Muscle of leg (tissue), 16 donors: ENCODE measurements at places on chromosomes 5 and 9. TPM values are rescaled to one million over a fixed set of nuclear protein-coding genes. Genes with fewer than 3 reads are reported as not detected.

The SH3TC2 gene
- 2.3 TPM for total RNA-seq

The CCDC192 gene
- 0.18 TPM for total RNA-seq

The LCN1 gene
- not detected for total RNA-seq

The FAM153A gene
- total RNA-seq: 0.31 TPM

The PCDH12 gene
- 19.8 TPM for total RNA-seq

The COL5A1 gene
- 330 TPM for total RNA-seq

The CRHBP gene
- 1.2 TPM for total RNA-seq

The GOLPH3 gene
- total RNA-seq: 40.3 TPM

The PCDHA3 gene
- 0.18 TPM for total RNA-seq

The PCDHGB2 gene
- 1.5 TPM for total RNA-seq

The SLC4A9 gene
- total RNA-seq: 0.04 TPM

DNA sequence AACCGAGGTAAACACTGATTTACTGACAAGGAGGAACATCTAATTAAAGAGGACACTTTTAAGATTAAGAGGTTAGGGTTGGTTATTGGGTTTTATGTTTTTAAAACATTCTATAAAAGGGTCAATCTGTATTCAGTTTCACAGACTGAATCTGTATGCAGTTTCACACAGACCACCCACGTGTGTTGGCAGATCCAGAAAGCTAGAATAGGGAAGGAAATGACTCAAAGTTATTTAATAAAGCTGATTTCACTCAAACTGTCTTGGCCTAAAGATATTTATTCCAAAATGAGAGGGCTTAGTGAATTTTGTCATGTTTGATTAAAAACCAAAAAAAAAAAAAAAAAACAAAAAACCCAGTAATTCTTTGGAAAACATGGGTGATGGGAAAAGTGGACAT is 140.2 kb downstream of the SLC24A2 start:
- peak; percentile 27 for DNase-seq

GRCh38 chr5:89229331-89230070 is 346.5 kb upstream of the MEF2C start:
- DNase-seq: no peak

DNA sequence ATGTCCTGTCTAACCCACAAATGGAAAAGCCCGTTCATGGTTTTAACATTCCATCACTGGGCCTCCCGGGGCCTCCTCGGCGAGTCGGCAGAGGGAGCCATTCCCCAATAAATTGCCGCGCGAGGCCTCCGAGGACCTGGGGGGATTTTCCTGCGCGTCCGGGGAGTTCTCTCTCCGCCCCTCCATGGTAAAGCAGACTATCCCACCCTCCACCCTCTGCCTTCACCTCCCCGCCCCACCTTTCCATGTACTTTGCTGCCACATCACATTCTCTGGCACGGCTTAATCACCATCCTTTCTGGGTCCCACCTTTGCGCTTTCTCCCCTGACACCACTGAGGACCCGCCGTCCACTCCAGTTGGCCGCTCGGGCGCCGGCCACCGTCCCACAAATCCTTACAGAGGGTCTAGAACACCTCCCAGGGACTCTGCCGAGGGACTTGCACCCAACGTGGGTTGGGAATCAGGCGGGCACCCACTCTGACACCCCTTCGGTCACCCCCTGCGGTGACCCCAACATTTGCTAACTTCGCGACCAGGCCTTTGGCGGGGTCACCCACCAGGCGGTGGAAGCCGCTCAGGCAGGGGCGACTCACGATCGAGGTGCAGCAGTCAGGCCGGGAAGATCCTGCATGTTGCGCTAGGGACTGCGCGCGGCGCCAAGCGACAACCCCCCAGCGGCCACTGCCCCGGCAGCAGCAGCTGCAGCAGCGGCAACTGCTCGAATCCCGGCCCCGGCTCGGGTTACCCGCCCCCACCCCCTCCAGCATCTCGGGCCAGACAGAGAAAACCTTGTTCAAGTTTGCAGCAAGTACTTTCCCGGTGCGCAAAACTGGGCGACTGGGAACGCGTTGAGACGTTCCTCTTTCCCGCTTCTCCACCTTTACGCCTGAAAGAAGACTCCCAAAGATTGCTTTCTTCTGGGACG is at the start of gene MEGF10:
TSS of gene MEGF10 (plus strand) at position 778 of the 927 bp plus-strand sequence. CDS start 40,513 bp downstream, outside the sequence.
- peak; percentile 89 for DNase-seq

GRCh38 chr9:28207657-28208056 is 634.4 kb upstream of the C9orf72 start:
- peak; percentile 33 for DNase-seq

GRCh38 chr5:6087576-6087975 is 290.8 kb downstream of the MED10 start:
- no peak for DNase-seq

DNA sequence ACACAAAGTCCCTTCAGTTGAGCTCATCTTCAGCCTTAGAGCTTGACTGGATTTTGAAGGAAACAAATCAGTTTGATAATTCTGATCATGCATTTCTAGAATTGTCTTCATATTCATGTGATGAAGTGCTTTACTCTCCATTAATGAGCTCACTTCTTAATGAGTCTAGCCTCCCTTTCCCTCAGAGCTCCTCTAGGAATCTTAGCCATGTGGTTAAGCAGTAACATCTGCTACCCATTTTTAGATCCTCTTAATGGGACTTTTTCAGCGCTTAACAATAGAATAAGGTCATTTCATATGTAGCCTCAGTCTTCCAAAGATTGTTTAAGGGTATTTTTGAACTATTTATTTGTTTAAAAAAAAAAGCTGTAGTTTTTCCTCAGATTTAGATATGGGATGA is 36.9 kb upstream of the LURAP1L start:
- DNase-seq: no peak

- no peak for DNase-seq
These were observed 444.8 kb downstream of the ARHGEF28 start for GRCh38 chr5:74070766-74071165.

GRCh38 chr5:133870661-133871060 is 97.8 kb downstream of the C5orf15 start:
- DNase-seq: peak; percentile 22

GRCh38 chr5:80090884-80091166 is 55.7 kb downstream of the THBS4 start:
- DNase-seq: no peak

GRCh38 chr5:181114284-181114843 is 16.6 kb downstream of the OR2V1 start:
- DNase-seq: no peak

DNA sequence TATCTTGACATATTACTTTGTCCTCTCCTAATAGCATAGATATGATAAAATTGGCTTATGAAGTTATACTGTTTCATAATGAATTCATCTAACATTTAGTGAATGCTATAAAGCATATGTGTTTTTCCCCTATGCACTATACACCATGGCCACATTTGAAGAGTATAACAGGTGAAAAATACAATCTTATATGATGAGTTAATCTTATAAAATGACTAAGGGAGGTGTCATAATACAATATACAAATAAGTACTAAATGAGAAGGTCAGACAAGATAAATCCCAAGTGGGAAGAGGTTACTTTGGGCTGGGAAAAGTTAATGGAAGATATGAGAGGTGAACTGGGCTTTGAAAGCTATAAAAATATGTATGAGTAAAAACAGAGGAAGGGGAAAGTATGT is 174.4 kb downstream of the PCSK1 start:
- no peak for DNase-seq

DNA sequence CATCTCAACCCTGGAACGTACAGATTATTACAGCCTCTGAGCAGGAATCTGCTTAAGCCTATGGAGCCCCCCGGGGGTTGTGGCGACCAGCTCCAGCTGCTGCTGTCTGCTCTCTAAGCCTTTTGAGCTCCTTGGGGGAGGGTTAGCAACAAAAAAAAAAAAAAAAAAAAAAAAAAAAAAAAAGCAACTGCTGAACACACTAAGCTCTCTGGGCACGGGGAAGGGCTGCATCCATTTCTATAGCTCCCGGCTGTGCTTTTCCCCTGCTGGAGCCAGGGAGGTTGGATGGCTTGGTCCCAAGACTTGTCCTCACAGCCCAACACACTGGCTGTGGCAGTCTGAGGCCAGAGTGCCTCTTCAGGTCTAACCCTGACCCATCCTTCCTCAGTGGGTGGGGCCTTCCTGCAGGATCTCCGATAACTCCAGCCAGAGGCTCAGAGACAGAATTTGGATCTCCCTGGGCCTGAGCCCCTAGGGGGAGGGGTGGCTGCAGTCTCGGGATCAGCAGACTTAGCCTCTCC is 82.1 kb downstream of the FBN2 start:
- peak; percentile 60 for DNase-seq

DNA sequence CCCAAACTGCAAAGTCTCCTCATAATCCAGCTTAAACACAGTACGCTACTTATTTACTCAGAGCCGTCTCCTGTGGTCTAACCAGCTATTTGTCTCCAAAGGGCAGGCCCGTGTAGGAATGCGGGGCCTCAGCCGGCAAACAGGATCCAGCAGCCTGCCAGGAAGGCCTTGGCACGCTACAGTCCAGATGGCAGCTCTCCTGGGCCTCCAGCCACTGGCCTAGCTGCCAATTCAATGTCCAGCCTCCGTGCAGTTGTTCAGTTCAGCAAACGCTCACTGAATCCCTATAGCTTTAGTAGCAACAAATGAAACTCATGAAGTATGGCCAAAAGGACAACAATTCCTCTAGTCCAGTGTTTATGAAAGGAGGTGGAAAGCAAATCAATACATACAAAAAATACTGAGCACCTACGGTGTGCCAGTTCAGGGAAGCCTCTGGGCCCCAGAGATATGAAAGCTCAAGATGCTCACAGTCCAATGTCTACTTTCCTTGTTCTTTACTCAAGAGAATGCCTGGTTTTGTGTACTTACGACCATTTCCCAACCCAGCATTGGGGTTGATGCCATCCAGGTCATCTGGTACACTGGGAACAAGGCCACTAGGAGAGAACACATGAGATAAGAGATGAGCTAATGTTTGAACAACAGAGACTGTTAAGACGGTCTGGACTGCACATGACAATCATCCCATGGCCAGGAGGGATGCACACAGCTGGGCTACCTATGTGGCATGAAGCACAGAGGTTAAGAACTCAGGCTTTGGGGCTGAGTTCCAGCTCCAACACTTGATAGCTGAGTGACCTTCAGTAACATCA is 8.3 kb downstream of the CDK5RAP2 start:
- DNase-seq: peak; percentile 84

DNA sequence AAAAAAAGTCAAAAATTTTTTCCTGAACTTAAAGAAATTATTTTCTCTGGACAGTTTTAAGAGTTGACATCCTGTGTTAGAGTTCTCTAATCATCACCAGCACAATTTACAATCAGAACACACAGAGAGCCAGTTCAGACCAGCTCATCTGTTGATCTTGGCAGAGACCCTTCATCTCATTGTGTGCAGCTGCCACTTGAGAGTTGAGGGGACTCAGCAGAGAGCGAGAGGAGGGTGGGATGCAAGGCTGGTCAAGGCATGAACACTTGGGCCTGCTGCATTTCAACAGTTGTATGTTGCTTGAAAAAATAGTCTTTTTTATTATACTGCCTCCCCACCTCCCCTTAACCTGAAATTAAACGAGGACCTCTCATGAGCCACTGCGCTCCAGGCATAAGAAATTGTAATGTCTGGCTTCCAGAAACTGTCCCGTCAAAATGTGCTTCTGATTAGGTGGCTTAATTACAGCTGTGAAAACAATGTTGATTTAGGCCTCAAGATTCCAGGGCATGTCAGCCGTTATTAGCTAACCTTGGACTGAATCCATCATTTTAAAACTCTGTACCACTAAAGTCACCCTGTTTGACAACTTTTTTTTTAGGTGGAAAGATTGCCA is 383.6 kb downstream of the CCDC171 start:
- DNase-seq: peak; percentile 88
